ENCODE measurements at places on chromosomes 1 and 21.

- DNase-seq, result no peak
These were observed 102.8 kb downstream of the KCTD3 start for GRCh38 chr1:215669806-215670491.

- no peak for DNase-seq
These were observed 166.9 kb downstream of the MAGI3 start for GRCh38 chr1:113557187-113557586.

DNA sequence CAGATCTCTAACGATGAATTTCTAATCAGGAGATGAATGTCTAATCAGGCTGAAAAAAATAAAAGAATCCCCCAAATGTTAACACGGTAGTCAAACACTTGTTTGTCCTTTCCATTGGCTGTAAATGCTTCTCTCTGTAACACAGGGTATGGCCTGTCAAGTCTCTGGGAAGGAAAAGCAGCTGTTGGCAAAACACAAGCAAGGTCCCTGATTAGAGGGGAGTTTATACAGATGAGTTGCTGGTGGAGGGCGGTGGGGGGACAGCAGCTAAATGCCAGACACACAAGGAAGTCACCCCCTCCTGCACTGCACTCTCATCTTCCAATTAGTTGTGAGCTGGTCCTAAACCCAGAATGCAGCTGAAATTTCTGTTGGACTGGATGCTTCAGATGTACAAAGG, 51.0 kb downstream of the PGBD5 start:
- DNase-seq, result no peak

GRCh38 chr21:40841524-40842196, 5.3 kb downstream of the DSCAM start:
- no peak for DNase-seq

- no peak for DNase-seq
These were observed 28.1 kb downstream of the C2CD2 start for GRCh38 chr21:41925767-41926116.

DNA sequence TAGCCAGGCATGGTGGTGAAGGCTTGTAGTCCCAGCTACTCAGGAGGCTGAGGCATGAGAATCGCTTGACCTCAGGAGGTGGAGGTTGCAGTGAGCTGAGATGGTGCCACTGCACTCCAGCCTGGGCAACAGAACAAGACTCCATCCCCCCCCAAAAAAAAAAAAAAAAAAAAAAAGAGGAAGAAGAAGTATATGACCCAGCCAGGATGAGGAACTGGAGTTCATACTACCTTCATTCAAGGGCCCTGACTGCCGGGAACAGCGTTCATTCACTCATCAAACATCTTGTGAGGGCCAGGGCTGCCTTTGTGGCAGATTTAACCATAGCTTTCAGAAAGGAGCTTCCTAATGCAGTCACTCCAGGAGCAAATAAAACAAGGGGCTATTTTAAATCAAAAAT, 127.6 kb downstream of the MRPS6 start:
- DNase-seq, result no peak

Data from brain microvascular endothelial cell (primary cell).